ENCODE measurements at places on chromosomes 6 and 20.

- DNase-seq, result no peak
Observed at GRCh38 chr6:159609652-159610178, 83.3 kb downstream of the SOD2 start.

- DNase-seq, result no peak
Observed at GRCh38 chr6:125370343-125370742, 68.6 kb upstream of the HDDC2 start.

GRCh38 chr20:16647875-16648597 lies 74.8 kb upstream of the KIF16B start:
- no peak for DNase-seq

- no peak for DNase-seq
Observed at GRCh38 chr6:166782520-166782919, 155.5 kb upstream of the RPS6KA2 start.

DNA sequence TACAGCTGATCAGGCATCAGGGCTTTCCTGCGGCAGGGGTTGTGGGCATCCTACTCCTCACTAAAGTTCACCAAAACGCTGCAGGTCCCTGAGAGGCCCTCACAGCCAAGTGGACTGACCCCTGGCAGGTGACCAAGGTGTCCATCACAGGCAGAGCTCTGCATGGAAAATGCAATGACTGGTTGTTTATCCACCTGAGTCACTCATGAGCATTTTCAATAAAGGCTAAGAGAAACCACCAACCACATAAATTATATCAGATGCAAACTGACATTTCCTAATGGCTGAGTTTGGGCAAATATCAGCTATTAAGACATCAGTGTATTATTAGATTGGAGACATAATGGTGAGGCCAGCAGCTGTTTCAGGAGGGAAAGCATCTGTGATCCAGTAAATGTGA lies 152.7 kb upstream of the SYNDIG1 start:
- DNase-seq, result no peak

GRCh38 chr6:47292027-47292426 lies 17.7 kb downstream of the TNFRSF21 start:
- DNase-seq, result no peak

DNA sequence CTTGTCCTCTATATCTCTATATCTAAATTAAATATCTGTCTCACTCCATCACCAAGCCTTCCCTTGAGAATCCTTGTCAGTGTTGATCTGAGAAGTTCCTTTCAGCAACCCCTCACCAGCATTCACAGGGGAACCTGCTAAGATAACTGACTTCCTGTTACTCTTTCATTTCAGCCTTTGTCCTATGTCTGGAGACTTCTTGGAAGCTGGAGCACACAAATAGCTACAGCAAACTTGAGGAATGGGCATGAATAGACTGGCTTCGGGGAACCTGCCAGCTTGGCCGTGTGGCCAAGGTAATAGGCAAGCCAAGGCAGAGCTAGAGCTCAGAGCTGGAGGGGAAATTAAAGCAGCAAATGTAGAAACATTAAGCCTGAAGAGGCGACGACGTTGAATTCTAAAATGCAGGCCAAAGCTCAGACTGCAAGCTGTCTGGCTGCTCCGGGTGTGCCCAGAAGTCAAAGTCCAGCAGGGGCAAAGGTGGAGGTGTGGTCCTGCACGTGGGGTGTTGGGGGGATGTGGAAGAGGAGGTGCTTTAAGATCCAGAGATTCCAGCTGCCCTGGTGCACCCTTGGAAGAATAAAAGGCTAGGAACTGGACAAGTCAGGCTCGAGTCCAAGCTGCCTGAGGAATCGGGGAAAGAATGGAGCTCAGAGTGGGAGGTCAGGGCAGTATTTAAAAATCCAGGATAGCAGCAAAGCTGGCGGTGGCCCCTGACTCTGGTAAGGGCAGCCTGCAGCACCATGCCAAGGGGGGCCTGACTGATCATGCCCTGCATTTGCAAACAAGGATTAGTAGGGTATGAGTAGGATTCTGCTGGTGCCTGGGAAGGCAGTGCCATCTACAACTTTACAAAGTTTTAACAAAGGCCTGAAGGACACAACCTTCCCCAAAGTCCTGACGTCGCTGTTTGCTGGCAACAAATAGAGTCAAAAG lies 185.0 kb upstream of the SGK1 start:
- no peak for DNase-seq

- no peak for DNase-seq
Observed at GRCh38 chr6:43492673-43493072, 15.3 kb downstream of the TJAP1 start.

GRCh38 chr20:63416631-63417030 lies 55.5 kb upstream of the CHRNA4 start:
- DNase-seq, result no peak

- DNase-seq, result no peak
Observed at GRCh38 chr6:3698021-3698420, 53.5 kb downstream of the PXDC1 start.

GRCh38 chr6:145866456-145867396 lies 52.1 kb upstream of the FBXO30 start:
- DNase-seq, result no peak

DNA sequence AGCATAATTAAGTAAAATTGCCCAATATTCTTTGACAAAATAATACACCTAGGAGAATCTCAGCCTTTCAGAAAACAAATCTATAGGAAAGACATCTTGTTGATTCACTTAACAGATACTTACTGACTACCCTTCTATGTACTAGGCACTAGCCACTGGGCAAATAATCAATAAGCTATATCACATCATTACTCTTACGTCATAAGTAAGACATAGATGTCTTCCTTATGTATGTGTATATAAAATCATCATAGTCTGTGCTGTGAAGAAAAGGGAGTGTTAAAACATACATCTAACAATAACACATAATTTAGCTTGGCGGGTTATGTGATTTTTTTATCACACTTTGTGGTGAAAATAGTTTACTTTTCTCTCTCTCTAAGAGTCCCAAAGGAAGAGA lies 733.9 kb downstream of the EYS start:
- no peak for DNase-seq

- DNase-seq, result no peak
Observed at GRCh38 chr6:155261111-155261900, 2.5 kb upstream of the CLDN20 start.

- no peak for DNase-seq
Observed at GRCh38 chr6:145960918-145961589, 3.1 kb downstream of the SHPRH start.

- no peak for DNase-seq
Observed at GRCh38 chr6:6918216-6918983, 189.4 kb upstream of the RREB1 start.

- no peak for DNase-seq
Observed at GRCh38 chr6:98980819-98981218, 33.1 kb upstream of the FBXL4 start.

Measured in pons (tissue), 1 donor.